ENCODE measurements at places on chromosomes 4 and X.

- peak; percentile 20 for DNase-seq
Observed at GRCh38 chr4:118327554-118328241, 25.1 kb downstream of the PRSS12 start.

GRCh38 chr4:109985993-109986974 is 73.6 kb downstream of the EGF start:
- peak; percentile 52 for DNase-seq

DNA sequence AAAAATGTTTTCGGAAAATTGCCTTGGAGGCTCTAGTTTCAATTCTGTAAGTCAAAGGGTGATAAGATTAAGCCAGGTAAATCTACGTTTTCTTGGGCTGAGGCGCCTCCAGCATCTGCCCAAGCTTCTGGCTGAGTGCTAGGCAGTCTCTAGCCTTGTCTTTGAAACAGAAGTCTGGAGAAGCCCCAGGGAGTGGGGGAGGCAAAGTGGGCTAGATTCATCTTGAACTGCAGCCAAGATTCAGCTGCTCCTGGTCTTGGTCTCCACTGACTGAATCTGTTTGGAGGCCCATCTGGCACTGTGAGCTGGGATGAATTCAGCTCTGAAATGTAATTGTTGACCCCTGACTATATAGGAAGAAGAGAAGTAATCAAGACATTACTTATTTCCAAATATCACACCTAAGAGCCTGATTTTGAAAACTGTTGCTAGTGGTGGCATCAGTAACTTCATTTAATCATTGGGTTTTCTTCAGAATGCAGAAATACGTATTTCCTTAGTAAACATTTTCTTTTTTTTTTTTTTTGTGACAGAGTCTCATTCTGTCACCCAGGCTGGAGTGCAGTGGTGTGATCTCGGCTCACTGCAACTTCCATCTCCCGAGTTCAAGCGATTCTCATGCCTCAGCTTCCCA is 187.3 kb upstream of the LEF1 start:
- no peak for DNase-seq

DNA sequence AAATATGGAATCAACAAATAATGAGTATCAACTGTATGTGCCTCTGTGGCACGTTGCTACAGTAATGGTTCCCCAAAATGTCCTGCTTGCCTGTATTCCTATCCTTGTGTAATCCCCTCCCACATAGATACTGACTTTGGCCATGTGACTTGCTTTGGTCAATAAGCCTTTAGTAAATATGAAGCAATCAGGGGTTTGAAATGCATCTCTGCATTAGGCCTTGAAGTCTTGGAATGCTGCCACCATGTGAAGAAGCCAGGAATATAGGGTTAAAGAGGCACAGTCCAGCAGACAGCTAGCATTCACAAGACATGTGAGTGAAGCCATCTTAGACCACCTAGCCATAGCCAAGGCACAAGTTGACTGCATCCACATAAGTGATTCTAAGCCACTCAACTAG is 190.9 kb downstream of the GABRB1 start:
- DNase-seq, result no peak

DNA sequence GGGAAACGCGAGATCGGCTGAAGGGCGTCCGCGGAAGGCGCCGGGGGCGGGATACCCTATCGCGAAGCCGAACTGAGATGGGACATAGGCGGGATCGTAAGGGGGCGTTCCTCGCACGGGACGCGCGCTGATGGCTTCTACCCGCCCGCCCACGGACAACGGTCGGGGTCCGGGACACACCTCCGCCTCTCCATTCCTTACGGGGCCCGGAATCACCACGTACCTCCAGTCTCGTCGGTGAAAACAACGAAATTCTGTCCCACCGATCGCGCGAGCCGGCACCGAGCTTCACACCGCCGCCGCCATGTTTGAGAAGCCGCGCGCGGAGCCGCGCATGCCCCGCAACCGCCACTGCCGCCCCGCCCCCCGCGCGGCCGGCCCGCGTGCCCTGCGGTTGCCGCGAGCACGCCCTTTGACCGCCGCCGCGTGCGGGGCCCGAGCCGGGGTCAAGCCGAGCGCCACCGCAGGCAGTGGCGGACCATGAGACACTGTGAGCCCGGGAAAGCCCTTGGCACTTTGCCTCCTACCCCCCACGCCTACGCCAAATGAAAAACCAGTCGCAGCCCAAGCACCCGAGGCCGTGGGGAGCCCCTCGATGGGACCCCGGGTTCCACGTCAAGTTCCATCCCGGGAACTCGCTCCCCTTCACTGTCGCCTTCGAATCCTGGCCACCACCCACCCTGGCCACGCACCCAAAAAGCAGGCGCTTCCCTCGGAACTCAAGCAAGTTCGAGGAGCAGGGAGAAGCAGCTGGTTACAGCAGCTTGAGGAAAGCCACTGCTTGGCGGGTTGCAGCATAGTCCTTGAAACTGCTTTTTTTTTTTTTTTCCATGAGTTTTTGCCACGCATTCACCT is at the start of gene SCML2:
TSS of gene SCML2 (minus strand) at position 320 of the 855 bp plus-strand sequence. CDS start 20,617 bp downstream, outside the sequence.
- DNase-seq, result peak; percentile 32

- DNase-seq, result no peak
Observed at GRCh38 chrX:113950081-113950678, 633.7 kb upstream of the HTR2C start.

DNA sequence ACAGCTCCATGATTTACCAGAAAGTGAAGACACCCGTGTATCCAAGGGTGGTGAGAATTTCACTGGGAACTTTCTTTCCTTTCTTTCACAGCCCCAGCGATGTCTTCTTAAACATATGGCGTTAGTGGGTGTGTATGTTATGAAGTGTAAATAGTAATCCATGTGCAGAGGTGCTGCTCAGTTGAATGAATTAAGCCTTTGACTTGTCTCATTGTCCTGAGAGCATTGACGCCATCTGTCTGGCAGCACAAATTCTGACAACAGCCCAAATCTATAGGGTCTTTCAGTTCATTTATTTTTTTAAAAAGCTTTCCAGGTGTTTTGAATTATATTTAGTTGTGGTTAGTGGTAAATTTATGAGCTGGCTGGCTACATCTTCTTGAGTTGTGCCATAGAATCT is 69.4 kb downstream of the CLCN5 start:
- no peak for DNase-seq

DNA sequence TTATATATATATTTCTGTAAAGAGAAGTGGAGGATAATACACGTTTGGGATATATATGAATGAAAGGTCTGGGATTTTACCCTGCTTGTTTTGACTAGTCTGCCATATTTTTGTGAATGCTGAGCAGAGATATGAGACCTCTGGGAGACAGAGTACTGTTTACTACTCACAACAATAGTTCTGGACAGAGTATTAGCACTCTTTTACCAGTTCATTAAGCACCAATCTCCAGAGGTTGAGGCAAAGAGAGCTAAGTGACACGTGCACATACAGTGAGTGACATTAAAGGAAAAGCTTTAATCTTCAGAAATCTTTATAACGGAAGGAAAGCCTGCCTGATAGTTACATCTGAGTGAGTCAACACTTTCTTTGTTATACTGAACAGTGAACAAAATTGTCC is 1452.7 kb upstream of the TENM3 start:
- no peak for DNase-seq

DNA sequence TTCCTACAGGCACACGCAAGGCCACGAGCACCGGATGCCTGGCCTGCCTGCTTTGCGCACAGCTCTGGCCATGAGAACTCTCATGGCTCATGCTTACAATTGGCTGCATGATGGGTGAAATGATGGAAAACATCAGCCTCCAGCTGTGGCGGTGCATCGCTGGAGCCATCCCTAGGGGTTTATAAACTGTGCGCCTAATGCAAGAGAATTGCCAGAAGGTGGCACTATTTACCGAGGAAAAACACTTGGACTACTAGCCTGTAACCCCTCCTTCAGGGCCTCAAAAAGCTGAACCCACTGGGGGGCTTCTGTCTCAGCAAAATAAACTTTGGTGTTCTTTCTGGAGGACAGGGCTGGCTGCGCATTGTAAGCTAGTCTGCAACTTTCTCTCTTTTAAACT is 51.9 kb downstream of the PHKA2 start:
- peak; percentile 10 for DNase-seq

DNA sequence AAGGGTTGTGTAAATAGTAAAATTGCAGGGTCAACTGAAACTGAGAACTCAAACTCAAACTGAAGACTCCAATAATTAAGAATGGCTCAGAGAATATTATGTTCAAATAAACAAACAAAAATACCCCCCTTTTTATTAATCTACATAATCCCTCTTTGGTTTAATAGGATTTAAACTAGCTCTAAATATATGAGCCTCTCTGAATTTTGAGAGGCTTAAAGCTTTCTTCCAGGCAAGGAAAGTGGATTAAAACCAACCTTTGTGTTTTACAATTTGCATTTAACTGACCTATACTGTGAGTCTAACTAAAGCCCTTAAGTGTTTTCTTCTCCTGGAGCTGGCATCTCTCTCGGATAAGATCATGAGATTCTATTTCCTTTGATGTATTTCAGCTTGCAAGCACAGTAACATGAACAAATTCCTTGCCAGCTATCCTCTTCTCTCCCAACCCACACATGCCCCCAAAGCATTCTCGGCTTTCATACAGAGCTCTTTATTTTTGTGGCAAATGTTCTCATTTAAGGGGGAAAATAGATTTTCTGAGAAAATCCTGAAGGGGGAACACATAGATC is 1310.8 kb upstream of the AGA start:
- no peak for DNase-seq

DNA sequence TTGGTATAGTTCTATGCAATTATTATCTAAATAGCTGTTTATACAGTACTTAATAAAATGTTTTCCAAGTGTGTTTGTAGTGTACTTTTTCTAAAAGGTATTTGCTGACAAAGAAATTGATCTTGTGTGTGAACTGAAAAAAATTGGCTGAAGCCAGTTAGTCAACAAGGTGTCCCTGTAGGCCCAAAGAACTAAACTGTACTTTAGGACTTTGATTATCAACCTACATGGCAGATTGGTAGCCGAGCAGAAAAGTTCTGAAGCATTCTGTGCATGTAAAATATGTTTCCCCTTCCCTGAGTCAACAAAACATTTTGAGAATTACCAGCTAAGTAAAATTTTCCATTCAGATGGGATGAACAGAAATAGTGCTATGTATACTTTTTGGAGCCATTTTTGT is 21.0 kb downstream of the ADH5 start:
- DNase-seq, result no peak

DNA sequence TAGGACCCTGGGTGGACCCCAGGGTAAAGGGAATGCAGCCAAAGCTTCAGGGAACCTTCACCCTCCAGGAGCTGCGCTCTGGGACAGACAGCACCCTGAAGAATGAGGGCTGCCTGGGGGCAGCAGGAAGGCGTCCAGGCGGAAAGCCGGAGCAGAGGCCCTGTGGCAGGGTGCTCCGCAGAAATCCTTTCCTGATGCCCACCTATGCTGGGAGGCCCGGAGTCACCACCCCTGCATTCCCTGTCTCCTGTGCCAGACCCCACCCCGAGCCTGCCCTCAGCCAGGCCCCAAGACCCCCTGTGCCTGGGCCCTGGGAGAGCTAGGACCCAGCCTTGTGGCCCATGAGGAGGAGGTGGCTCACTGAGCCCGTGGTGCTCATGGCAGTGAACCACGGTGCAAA is 1.3 kb upstream of the DGKQ start:
- no peak for DNase-seq

GRCh38 chr4:20506827-20507226 is 193.4 kb upstream of the PACRGL start:
- DNase-seq, result peak; percentile 20

DNA sequence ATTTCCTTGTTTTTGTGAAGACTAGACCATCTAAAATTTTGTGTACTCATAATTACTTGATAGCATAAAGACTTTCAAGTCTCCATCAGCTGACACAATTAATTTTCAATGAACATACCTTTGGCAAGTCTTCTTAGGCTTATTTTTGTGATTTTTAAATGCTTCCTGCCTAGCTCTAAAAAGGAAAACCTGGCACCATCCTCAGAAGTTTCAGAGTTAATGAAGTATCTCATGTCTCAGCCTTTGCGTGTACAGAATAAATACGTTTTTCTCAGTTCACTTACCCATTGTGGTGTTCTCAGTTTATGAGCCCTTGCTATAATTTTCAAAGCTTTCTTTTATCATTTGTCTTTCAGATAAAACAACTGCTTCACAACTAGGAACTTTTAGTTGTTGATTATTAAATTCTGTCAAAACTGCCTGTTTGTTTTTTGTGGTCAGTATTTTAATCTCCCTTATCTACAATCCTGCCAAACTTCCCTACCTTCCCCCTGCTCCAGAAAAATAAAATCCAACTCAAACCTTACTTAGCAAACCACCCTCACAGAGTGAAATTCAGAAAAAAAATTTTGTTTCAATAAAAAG is 21.6 kb downstream of the ADD1 start:
- DNase-seq, result no peak

- peak; percentile 16 for DNase-seq
Observed at GRCh38 chrX:66110112-66110511, 53.9 kb upstream of the HEPH start.

DNA sequence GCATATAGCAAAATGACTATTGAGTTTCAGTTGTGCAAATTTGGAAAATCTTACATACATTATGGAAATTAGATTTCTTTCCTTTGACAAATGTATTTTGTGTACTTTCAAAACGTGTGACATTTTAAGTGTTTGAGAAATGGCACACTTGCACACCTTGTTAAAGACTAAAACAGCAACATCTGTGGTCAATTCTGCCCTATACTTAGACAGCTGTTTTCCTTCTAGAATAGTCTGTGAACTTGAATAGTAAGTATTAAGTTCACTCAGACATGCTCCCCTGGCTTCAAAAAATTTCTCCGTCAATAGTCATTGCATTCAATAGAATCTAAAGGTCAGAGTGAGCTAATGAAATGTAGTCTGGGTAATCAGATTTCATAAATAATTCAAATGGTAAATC is 21.7 kb upstream of the TBC1D9 start:
- no peak for DNase-seq

DNA sequence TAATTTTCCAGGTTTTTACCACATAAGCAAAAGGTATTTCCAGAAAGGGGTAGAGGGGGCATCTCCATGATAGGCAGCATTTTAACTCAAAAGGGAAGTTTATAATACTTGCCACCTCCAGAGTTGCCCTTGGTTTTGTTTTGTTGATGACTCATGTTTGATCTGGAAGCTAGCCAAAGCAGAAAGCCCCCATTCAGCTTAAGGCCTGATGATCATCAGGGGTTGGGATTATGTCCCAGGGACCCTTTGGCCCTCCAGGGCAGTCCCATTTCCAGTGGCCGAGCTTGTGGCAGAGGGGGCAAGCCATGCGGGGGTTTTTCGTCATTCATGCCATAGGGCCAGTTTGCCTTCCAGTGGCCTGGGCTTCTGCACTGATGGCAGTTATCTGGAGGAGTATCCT is 143.0 kb upstream of the PLAC1 start:
- no peak for DNase-seq
